ENCODE measurements at places on chromosomes 7 and 10.

GRCh38 chr7:106365252-106366005 is 80.6 kb upstream of the NAMPT start:
- peak; percentile 44 for DNase-seq

DNA sequence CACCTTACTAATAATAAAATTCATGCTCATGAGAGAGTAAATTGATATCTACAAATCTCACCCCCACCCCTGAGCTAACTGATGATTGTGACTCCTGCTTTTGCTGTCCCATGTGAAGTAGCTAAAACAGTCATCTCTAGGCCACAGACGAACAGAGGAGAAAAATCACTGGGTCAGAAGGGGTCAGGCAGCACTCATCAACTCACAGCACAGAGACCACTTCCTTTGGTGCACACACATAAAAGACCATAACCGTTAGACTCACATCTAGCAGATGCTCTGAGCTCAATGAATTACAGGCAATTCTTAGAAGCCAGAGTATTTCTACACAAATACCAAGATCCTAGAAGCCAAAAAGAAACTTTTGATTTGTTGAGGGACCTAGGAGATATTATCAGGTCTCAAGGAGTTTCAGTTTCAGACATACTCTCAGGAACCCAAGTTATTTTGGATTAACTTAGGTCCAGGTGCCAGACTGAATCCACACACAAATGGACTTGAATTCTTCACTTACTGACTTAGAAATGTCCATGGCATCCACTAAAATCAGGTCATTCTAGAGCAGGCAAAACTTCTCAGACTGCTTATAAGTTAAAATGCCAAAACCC is 65.0 kb upstream of the TES start:
- no peak for DNase-seq

DNA sequence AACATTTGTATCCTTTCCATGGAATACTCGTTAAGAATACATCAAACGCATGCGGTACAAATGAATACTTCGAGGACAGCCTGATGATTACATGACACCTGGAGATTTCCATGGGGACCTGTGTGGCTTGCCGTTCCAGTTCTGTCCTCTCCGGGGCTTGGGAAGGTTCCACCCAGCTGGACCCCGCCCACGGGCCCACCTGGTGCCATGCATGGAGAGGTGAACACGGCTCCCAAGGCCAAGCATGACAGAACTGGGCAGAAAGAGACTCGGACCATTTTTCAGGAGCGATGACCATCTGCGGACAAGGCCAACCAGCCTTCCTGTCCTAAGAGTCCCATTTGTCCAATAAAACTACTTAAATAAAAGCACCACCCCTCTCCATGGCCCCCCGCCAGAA is 80.1 kb downstream of the TEX36 start:
- DNase-seq, result no peak

DNA sequence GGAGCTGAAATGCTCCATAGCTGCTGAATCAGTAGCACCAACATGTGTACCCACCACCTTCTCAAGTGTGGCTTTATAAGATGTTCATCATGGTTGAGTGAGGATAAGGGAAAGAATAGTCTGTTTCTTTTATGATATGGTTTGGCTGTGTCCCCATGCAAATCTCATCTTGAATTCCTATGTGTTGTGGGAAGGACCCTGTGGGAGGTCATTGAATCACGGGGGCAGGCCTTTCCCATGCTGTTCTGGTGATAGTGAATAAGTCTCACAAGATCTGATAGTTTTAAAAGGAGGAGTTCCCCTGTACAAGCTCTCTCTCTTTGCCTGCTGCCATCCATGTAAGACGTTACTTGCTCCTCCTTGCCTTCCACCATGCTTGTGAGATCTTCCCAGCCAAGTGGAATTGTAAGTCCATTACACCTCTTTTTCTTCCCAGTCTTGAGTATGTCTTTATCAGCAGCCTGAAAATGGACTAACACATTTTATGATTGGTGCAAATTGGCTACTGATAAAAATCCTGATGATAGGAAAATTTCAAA is 799.9 kb downstream of the TNS3 start:
- peak; percentile 13 for DNase-seq

DNA sequence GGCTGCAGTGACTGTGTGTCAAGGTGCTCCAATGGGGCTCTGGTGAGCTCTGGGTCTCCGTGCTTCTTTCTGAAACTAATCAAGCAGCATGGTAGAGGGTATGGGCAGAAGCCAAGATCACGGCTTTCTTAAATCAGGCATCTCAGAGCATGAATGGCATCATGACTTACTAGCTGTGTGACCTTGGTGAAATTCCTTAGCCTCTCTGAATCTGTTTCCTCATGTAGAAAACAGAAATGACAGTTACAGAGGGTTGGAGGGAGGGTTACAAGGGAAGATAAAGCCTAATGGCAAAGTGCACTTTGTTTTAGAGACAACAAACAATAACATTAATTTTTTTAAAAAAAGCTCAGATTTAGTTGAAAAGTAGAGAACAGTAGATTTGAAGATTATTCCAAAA is 34.9 kb downstream of the FRMPD2 start:
- no peak for DNase-seq

GRCh38 chr10:6543431-6544005 is 36.6 kb downstream of the PRKCQ start:
- no peak for DNase-seq

GRCh38 chr10:118986815-118987790 is 42.4 kb upstream of the NANOS1 start:
- no peak for DNase-seq

- DNase-seq, result no peak
These were observed 839.8 kb upstream of the POM121L12 start for GRCh38 chr7:52195664-52196063.

- DNase-seq, result no peak
These were observed 24.4 kb downstream of the TSPAN12 start for GRCh38 chr7:120833546-120833945.

DNA sequence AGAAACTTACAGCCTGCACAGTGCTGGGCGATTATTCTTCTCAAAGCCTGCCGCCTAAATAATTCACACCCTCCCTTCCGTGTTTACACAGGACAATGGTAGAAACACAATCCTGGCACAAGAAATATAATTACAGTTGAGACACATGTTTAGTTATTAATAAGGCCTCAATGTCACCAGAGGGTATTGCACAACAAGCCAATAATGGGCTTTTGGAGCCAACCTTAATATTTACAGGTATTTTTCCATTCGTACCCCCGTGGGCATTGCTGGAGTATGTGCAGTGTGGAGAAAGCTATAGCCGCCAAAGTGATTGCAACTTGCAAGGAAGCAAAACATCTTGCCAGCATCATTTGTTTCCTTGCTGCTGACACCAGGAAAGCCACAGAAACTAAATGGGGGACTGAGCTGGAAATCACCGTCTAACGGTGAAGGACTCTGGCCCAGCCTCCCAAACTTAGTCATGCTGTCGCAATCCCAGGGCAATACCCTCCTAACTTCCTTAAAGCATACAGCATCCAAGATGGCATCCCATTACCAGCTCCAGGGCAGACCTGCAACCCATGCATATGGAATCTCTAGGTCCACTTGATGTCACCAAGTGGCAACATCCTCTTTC is 8.6 kb downstream of the CALN1 start:
- DNase-seq, result no peak

DNA sequence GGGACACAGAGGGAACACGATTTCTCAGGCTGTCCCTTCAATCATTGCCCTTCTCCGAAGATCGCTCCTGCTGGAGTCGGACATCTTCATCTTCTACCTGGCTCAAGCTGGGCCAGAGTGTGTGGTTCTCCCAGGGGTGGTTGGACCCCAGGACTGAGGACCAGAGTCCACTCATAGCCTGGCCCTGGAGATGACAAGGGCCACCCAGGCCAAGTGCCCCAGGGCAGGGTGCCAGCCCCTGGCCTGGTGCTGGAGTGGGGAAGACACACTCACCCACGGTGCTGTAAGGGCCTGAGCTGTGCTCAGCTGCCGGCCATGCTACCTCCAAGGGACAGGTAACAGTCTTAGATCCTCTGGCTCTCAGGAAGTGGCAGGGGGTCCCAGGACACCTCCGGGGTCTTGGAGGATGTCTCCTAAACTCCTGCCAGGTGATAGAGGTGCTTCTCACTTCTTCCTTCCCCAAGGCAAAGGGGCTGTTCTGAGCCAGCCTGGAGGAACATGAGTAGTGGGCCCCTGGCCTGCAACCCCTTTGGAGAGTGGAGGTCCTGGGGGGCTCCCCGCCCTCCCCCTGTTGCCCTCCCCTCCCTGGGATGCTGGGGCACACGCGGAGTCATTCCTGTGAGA is 23.3 kb downstream of the TBATA start:
- DNase-seq, result no peak

GRCh38 chr7:83739527-83739926 is 90.6 kb upstream of the SEMA3E start:
- no peak for DNase-seq

GRCh38 chr10:121063744-121064143 is 212.6 kb downstream of the WDR11 start:
- no peak for DNase-seq

DNA sequence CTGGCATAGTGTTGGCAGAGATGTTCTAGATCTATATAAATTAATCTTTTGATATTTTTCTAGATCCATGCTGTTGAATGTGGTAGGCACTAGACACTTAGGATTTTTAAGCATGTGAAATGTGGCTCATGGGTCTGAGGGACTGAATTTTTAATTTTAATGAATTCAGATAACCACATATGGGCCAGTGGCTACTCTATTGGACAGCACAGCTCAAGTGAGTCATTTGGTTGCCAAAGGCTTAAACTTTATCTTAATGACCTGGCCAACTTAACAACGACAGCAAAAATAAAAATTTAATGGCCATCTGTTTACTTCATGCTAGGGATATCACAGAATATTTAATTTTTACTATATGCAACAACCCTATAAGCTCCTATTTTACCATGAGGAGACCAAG is 61.4 kb downstream of the CDK14 start:
- no peak for DNase-seq

DNA sequence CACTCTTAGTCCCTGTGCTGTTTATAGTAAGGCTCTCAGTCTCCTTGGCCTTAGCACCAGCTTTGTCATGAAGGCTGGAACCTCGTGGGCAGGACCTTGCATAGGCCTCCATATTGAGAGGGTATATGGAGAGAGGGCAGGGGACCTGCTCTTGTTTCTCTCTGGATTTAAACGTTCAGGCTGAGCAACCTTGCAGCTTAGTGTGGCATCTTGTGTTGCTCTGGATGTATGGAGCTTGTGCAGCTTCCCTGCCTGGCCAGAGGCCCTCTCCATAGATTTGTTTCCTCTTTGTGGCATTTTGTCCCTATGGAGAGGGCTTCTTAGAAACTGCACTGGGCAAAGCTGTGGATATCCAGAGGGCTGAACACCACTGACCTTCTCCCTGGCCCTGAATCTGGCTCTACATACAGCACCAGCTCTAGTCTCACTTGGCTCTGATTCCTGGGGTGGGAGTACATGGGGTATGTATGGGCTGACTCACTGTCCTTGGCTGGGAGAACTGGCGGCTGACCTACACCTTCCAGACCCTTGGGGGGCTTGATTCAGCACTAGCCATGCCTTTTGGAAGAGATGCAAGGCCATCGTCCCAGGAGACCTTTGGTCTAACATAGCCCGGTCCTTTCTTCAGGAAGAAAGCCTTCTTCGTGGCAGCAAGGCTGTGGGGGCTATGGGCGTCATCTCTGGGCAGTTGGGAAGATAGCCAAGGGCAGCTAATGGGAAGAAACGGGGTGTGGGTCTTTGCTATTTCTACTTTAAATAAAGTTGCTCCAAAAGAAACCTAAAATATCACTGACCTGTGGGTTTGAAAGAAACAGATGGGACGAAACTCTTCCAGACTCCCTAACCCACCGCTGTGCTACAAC is 30.5 kb downstream of the ITPRIP start:
- peak; percentile 46 for DNase-seq

GRCh38 chr7:50660040-50660829 is 95.0 kb upstream of the DDC start:
- DNase-seq, result no peak

GRCh38 chr10:78892338-78893176 is 176.2 kb upstream of the ZMIZ1 start:
- no peak for DNase-seq

- peak; percentile 67 for DNase-seq
These were observed 109.6 kb upstream of the MTPN start for GRCh38 chr7:136086712-136087111.

DNA sequence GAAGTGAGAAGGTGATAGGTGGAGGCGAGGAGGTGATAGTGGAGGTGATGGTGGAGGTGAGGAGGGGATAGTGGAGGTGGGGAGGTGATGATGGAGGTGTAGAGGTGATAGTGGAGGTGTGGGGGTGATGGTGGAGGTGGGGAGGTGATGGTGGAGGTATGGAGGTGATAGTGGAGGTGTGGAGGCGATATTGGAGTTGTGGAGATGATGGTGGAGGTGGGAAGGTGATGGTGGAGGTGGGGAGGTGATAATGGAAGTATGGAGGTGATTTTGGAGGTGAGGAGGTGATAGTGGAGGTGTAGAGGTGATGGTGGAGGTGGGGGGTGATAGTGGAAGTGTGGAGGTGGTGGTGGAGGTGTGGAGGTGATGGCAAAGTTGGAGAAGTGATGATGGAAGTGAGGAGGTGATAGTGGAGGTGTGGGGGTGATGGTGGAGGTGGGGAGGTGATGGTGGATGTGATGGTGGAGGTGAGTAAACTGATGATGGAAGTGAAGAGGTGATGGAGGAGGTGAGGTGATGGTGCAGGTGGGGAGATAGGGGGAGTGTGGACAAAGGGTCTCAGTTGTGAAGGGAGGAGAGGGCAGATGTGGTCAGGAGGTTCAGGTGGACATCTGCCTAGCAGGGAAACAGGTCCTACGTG is 36.6 kb downstream of the ADCY1 start:
- no peak for DNase-seq

- peak; percentile 74 for DNase-seq
These were observed 5.5 kb downstream of the GSTO1 start for GRCh38 chr10:104259999-104260774.

- DNase-seq, result no peak
These were observed 2.4 kb downstream of the ABLIM1 start for GRCh38 chr10:114655671-114656070.

- no peak for DNase-seq
These were observed 78.8 kb downstream of the INPP5A start for GRCh38 chr10:132616170-132616995.

DNA sequence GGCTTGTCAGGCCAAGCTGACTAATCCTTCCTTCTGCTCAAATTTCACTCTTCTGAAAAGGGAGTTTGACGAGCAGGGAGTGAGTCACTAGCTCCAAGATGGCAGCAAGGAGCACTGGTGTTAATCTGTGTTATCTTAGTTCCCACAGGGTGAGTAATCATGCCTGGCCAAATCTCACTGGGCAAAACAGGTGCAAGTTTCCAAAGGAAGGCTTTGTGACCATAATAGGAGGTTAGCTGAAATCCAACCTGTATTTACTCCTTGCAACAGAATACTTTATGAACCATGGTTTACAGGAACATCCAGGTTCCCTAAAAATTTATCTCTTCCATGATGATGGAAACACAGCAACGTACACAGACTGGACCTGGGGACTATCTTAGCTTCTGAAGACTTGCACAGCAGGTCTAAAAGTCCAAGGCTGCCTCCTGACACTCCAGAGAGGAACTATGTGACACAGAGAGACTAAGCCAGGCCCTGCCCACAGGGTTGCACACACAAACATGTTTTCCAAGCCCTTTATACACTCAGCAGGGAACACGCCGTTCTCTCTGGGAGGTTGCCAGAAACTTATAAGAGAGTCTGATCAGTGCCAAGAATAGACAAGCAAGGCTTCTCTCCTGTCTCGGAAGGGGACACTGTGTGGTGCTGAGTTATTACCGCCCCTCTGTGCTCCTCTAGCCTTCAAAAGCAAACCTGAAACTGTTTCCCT is 46.3 kb downstream of the PDK4 start:
- peak; percentile 97 for DNase-seq
